ENCODE measurements at places on chromosomes 7 and 10.

GRCh38 chr10:73894245-73894971, 16.5 kb upstream of the PLAU start:
- DNase-seq = peak; percentile 32

GRCh38 chr7:77226357-77226839, 26.8 kb upstream of the FGL2 start:
- DNase-seq = no peak

GRCh38 chr10:68560186-68560942, at the start of gene TET1:
Gene TET1, plus strand, starts transcription at chr10:68560337. Its CDS starts 12,002 bp downstream, at chr10:68572339.
- no peak for DNase-seq

DNA sequence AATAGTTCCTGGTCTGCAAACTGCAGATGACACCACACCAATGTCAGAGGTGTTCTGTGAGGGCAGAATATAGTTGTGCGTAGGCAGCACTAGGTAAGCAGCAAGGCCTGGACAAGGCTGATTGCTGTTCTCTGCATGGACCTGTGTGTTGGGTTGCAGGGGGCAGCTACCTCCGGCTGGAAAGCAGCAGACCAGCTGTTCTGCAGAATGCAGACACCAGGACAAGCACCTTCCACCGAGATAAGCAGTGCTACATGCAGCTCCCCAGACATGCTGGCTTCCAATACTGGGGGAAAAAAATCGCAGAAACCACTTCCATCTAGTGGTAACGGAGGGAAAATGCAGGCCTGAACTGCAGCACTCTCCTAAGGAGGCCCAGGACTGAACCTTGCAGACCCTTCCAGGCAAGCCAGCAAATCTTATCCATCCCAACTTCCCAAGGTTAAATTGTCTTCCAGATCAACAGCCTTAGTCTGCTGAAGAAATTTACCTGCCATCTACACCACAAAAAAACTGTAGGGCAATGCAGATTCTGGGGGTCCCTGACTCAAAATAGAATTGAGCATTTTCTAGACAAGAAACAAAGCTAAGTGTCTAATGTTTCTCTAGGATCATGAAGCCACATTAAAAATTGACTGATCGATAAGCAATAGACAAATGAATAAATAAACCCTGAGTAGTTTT, 50.5 kb upstream of the COBL start:
- no peak for DNase-seq

DNA sequence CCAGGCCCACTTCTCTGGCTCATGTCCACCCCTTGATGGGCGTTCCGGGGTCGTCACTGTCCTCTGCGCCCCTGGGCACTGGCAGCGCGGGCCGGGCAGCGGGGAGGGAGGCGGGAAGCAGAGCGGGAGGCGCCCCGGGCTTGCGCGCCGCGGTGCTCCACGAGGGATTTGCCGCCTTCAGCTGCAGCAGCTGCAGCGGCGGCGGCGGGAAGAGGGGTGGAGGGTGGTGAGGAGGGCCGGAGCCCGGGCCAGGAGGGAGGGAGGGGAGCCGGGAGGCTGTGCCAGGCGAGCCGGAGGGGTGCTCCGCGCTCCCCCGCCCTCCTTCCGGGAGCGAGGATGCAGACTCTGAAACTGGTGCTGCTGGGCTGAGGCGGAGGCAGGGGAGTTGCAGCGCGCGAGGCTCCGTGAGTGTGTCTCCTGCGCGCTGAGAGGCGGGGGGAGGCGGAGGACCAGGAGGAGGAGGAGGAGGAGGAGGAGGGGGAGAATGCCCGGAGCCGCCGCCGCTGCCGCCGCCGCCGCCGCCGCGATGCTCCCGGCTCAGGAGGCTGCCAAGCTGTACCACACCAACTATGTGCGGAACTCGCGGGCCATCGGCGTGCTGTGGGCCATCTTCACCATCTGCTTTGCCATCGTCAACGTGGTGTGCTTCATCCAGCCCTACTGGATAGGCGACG, at the start of gene LHFPL3:
LHFPL3 (plus strand) TSS at position 308 of the 674 bp plus-strand sequence.
- DNase-seq = no peak

DNA sequence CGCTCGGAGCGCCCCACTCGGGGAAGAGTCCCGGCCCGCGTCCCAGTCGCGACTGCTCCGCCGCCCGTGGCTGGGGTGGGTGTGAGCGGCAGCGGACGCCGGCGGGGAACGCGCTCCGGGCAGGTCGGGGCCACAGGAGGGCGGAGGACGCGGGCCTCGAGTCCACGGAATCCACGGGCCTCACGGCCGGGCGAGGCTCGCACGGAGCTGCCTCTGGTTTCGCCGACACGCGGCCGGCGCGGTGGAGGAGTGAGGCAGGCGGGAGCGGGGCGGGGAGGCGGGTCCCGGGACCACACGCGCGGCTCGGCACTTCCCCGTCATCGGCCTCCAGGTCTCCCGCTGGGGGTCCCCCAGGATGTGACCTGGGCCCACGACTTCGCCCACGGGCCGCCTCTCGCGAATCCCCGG, 533 bp upstream of the NKX6-2 start:
- no peak for DNase-seq

DNA sequence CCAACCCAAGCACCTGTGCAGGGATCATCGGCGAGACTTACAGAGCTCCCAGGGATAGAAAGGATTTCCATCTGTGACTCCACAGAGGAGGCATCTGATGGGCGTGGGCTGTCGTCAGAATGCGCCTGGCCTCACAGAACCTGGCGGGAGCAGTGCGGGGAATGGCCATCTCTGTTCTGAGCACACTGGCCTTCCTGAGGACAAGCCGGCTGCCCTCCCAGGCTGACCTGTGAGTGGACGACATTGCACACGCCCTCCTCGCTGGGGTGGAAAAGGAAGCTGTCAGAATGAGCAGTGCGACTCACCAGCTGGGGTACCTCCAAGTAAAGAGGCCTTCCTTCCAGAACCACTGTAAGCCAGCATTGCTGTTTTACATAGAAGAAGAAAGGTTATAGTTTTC, 234.6 kb upstream of the PITRM1 start:
- no peak for DNase-seq

GRCh38 chr7:101287032-101287431, 34.6 kb downstream of the IFT22 start:
- DNase-seq = no peak

GRCh38 chr10:21280037-21280436, 245.4 kb downstream of the SKIDA1 start:
- no peak for DNase-seq

DNA sequence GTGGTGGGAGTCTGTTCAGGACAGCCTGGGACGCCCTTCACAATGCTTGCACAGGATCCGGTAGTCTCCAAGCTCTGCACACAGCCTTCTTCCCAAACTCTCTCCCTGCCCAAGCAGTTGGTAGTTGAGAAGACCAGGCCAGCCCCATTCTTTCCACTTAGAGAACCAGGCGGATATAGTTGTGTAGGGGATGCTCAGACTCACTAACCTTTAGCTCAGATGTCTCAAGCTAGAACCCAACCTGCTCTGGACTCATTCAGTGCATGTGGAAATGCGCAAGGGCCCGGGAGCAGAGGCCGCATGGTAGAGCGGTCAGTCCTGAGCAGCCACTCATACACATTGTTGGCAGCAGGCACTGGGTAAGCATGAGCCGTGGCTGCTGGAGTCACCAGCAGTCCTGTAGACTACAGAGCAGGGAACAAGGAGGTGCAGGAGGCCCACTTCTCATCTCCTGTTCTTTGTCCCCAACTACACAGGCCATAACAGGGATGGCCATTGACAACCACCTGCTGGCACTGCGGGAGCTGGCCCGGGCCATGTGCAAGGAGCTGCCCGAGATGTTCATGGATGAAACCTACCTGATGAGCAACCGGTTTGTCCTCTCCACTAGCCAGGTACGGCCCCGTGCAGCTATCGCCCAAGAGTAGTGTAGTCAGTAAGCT, 17.2 kb upstream of the C10orf53 start:
- no peak for DNase-seq

DNA sequence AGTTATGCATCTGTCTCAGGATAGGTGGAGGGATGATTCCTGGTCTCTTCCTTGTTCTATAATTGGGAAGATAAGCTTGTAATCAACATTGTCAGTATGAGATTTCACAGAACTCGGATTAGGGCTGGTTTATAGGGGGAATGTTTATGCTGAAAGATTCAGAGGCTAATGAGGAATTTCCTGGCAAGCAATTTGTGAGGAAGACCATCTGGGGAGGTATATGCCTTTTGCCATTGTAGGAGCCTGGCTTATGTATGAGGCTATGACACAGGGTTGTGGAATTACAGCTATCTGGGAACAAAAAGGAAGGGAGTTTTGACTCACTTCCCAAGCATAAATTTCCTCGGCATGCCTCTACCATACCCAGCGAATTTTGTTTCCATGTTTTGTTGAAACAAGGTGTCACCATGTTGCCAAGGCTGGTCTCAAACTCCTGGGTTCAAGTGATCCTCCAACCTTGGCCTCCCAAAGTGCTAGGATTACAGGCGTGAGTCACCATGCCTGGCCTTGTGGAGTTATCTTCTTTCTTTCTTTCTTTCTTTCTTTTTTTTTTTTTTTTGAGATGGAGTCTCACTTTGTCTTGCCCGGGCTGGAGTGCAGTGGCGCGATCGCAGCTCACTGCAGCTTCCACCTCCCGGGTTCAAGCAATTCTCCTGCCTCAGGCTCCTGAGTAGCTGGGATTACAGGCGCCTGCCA, 1.6 kb upstream of the COPS6 start:
- DNase-seq = no peak

GRCh38 chr7:88204525-88205110, 15.2 kb downstream of the SRI start:
- peak; percentile 54 for DNase-seq

DNA sequence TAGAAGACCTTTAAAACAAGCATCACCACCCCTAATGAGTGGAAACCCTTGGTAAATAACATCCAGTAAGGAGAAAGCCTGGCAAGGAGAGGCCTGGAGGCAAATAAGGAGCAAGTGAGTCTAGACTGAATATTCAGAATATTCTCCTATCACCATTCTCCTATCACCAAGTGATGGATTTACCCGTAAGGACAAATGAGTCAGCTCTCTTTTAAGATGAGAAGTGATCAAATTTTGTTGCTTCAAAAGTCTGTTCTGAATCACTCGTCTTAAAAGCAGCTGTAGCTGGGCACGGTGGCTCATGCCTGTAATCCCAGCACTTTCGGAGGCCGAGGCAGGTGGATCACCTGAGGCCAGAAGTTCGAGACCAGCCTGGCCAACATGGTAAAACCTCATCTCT, 28.4 kb downstream of the KIAA1549 start:
- DNase-seq = no peak

DNA sequence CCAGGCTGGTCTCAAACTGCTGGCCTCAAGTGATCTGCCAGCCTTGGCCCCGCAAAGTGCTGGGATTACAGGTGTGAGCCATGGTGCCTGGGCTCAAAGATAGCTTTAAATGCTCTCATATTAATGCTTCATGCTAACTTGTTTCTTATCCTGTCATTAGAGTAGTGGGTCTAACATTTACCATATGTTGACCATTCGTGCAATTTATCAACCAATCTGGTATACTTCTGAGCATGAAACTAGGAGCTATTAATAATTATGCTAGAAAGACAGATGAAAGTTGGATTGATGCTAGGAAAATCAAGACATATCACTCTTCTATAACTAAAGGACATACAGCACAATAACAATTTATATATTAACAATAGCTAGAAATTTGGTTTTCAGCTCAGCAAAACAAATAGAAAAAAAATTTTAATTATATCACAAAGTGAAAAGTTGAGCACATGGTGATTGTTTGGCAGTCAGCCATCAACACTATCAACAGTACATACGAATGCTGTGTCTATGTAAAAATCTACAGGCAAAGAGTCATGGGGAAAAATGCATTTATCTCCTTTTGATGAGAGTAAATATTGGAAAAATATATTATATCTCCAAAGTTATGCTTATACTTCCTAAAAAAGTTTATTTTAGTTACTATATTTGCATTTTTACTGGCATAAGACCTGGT, 112.1 kb upstream of the ABCB5 start:
- no peak for DNase-seq

- peak; percentile 32 for DNase-seq
Observed at GRCh38 chr10:104614245-104614831, 26.8 kb upstream of the SORCS3 start.

DNA sequence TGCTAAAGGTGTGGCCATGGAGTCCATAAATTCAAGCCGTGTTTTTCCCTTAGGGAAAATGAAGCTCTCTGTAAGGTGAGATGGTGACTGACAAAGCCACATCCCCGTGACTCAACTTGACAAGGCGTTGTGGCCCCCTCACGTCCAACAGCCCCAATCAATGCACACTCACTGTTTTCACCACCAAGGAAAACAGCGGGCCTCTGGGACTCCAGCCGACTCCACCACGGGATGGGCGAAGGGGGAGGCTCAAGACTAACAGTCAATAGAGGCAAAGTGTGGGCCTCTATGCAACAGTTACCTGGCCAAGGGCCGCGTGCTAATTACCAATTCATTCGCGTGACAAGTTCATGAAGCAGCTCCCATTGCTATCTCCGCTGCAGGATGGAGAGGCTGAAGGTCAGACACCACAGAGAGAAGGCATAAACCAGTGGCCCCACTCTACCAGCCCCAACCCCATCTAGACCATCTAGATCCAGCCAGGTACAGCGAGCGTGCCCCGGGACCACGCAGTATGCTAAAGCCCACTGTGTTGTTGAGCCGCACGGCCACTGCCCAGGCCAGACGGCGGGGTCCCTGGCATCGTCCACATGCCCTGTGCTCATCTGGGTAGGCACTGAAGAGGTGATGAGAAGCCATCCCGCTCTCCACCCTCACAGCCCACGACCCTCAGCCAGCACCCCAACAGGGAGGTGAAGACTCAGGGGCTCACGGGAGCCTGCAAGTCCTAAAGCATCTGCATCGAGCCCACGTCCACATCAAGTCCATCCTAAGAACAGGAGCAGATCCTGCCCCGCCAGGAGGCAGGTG, 76.1 kb downstream of the PROSER2 start:
- DNase-seq = no peak

DNA sequence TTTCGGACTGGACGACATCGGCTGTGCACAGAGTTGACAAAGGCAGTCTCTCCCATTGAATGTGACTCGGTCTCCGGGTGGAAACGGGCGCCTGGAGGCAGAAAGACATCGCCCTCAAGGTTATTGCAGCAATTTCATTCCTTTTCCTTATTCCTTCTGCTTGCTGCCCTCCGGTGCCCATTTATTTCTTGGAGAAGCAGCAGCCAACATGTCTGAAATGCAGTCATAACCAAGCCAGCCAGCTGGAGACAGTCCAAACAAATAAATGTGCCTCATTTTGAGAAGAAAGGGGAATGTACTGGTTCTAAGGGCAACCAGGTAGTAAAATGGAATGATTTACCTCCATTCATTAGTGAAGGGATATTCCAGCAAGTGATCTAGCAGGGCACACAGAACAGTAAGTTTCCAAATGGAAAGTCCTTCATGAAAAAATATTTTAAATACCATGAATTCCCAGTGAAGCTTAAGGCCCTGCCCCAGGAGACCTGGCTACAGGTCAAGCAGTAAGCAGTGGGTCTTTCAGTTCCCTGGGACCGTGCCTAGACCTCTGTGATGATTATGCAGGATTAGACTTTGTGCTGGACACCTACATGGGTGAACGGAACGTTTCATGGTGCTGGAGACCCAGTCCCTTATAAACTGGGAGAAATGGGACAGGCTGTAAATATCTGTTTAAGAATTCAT, 86.6 kb downstream of the ABLIM1 start:
- no peak for DNase-seq
